Left ventricle myocardium inferior (tissue), 1 donor: ENCODE measurements at places on chromosomes 12 and 14. TPM values are rescaled to one million over a fixed set of nuclear protein-coding genes. Genes with fewer than 3 reads are reported as not detected.

DNA sequence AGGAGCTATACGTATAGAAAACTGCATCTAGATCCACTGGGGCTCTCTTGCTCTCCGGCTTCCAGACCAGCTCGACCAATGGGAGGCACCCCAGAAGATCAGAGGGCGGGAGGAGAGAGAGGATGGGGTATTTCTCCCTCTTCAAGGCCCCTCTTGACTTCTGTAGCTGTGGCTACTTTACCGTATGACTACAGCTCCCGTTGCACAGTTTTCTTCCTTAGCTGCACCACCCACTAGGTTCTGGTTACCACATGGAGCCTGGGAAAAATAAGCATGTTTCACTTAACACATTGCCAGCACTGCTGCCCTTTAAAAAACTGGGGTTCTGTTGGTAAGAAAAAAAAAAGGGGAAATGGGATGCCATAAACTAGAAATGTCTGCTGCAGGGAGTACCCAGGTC is 214.4 kb downstream of the TBX5 start:
- peaks cover 8% of the 10 kb centered on the region for H3K27me3 ChIP-seq
- peaks cover 16% of the 10 kb centered on the region for H3K4me1 ChIP-seq
- H3K4me3 ChIP-seq = no peak overlapping the region
- H3K27ac ChIP-seq = no peak overlapping the region
- no peaks in the 10 kb centered on the region for H3K36me3 ChIP-seq

- H3K4me1 ChIP-seq = peaks cover 34% of the 10 kb centered on the region
- H3K27me3 ChIP-seq = no peaks in the 10 kb centered on the region
- H3K27ac ChIP-seq = peak overlapping the region; percentile 36
- H3K36me3 ChIP-seq = no peaks in the 10 kb centered on the region
- no peak overlapping the region for H3K4me3 ChIP-seq
These were observed 424.0 kb downstream of the ZFP36L1 start for GRCh38 chr14:68368850-68369249.

- no peak for DNase-seq
- H3K4me1 ChIP-seq = peaks cover 19% of the 10 kb centered on the region
- H3K27me3 ChIP-seq = no peaks in the 10 kb centered on the region
- peaks cover 5% of the 10 kb centered on the region for H3K36me3 ChIP-seq
- peak overlapping the region; percentile 14 for H3K27ac ChIP-seq
These were observed 26.1 kb upstream of the RTRAF start for GRCh38 chr14:51963286-51963685.

- no peaks in the 10 kb centered on the region for H3K27me3 ChIP-seq
- H3K4me3 ChIP-seq = no peak overlapping the region
- no peak for DNase-seq
- no peak overlapping the region for H3K27ac ChIP-seq
- peaks cover 31% of the 10 kb centered on the region for H3K4me1 ChIP-seq
- H3K36me3 ChIP-seq = no peaks in the 10 kb centered on the region
These were observed 17.8 kb downstream of the ACSS3 start for GRCh38 chr12:81095501-81096232.

The GUCY2C gene
- 0.11 TPM for total RNA-seq

- H3K27ac ChIP-seq = no peak overlapping the region
- no peaks in the 10 kb centered on the region for H3K36me3 ChIP-seq
- H3K4me1 ChIP-seq = peaks cover 17% of the 10 kb centered on the region
- no peak for DNase-seq
These were observed 62.6 kb downstream of the FBXL14 start for GRCh38 chr12:1531654-1532374.

DNA sequence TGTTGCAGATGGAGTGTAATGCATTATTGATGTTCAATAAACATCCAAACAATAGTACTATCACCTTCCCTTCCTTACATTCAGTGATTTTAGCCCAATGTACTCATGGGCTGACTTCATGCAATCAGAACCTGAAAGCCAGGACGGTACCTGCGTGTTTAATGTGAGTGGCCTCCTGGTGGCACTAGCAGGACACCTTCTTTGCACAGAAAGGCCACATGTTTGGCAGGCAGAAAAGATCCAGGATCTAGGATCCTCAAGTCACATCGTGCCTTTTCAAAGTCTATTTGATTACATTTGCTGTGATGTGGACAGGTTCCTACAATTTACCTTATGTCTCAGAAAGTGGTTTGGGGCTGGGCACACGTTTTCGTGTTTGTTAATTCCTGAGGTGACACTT is 82.9 kb downstream of the NEDD1 start:
- no peak overlapping the region for H3K4me3 ChIP-seq
- DNase-seq = no peak
- peaks cover 89% of the 10 kb centered on the region for H3K27me3 ChIP-seq
- no peak overlapping the region for H3K27ac ChIP-seq
- peaks cover 9% of the 10 kb centered on the region for H3K4me1 ChIP-seq

DNA sequence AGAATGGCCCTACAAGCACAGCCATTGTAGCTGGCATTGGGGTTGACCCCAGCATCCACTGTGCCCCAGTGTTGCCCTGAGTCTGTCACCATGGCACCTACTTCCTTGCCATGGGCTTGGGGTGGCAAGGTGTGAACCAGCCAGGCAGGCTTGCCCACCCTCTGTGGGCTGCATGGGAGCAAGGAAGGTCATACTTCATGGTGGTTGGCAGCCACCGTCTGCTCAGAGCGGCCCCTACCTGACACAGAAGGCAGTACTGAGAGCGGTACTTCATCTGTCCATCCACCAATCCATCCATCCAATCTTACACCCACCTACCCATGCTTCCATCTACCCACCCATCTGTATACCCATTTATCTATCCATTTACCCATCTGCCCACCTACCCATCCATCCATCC is 160.1 kb downstream of the KIF26A start:
- no peak for DNase-seq
- H3K27ac ChIP-seq = no peak overlapping the region
- H3K4me1 ChIP-seq = peaks cover 6% of the 10 kb centered on the region

- no peak for DNase-seq
- peaks cover 14% of the 10 kb centered on the region for H3K4me1 ChIP-seq
- no peak overlapping the region for H3K27ac ChIP-seq
- H3K4me3 ChIP-seq = no peak overlapping the region
- no peaks in the 10 kb centered on the region for H3K36me3 ChIP-seq
These were observed 75.0 kb upstream of the HIF1A start for GRCh38 chr14:61620130-61620946.

The C12orf56 gene
- not detected for total RNA-seq

The DPPA3 gene
- not detected for total RNA-seq

- H3K4me1 ChIP-seq = peaks cover 61% of the 10 kb centered on the region
- H3K4me3 ChIP-seq = no peak overlapping the region
- H3K27ac ChIP-seq = no peak overlapping the region
- DNase-seq = no peak
These were observed 36.5 kb upstream of the SELPLG start for GRCh38 chr12:108670066-108670631.

GRCh38 chr12:59695379-59695778 is 99.5 kb downstream of the SLC16A7 start:
- H3K27ac ChIP-seq = no peak overlapping the region
- H3K36me3 ChIP-seq = peaks cover 12% of the 10 kb centered on the region
- H3K4me3 ChIP-seq = no peak overlapping the region
- H3K27me3 ChIP-seq = no peaks in the 10 kb centered on the region
- no peak for DNase-seq

DNA sequence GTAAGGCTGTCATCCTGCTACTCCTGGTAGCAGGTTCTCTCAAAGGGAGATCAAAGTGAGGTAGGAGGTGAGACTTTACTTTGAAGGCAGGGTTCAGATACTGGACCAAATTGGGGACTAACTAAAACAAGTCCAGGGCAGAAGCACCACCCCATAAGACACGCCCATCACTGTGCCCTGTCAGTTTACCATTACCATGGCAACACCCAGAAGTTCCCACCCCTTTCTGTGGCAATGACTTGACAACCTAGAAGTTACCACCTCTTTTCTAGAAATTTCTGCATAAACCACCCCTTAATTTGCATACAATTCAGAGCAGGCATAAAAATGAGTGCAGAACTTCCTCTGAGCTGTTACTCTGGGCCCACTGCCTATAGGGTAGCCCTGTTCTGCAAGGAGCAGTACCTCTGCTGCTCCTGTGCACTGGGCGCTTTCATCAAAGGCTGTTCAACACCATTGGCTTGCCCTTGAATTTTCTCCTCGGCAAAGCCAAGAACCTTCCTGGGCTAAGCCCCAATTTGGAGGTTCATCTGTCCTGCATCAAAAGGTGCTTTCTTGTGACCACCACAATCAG is 64.8 kb upstream of the MAX start:
- H3K4me1 ChIP-seq = peaks cover 11% of the 10 kb centered on the region
- DNase-seq = no peak
- no peak overlapping the region for H3K27ac ChIP-seq

The INSM2 gene
- not detected for total RNA-seq

DNA sequence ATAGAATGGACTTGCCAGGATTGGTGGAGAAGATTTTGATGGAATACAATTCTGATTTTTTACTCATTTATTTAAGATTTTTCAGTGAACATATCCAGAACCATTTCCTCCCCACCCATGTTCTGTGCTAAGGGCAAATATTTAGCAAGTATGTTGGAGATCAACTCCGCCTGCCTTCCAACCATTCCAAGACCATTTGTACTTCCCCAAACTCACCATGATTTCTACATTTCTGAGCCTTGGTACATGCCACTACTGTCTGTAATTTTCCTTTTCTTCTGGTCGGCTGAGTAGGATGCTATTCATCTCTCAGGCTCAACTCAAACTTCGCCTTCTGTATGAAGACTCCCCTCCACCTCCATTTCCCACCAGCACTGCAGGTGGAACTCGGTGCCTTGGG is 150.6 kb downstream of the NTF3 start:
- H3K4me1 ChIP-seq = peaks cover 89% of the 10 kb centered on the region
- H3K27ac ChIP-seq = peak overlapping the region; percentile 84
- no peak overlapping the region for H3K4me3 ChIP-seq
- no peaks in the 10 kb centered on the region for H3K36me3 ChIP-seq

GRCh38 chr14:64112867-64113678 is 181.1 kb downstream of the ESR2 start:
- peak overlapping the region; percentile 34 for H3K4me3 ChIP-seq
- peak overlapping the region; percentile 64 for H3K27ac ChIP-seq
- DNase-seq = no peak
- H3K36me3 ChIP-seq = peaks cover 34% of the 10 kb centered on the region
- no peaks in the 10 kb centered on the region for H3K27me3 ChIP-seq
- peaks cover 27% of the 10 kb centered on the region for H3K4me1 ChIP-seq

GRCh38 chr12:122843455-122843854 is 8.2 kb downstream of the HIP1R start:
- DNase-seq = no peak
- H3K4me3 ChIP-seq = no peak overlapping the region
- H3K4me1 ChIP-seq = peaks cover 65% of the 10 kb centered on the region
- H3K27me3 ChIP-seq = no peaks in the 10 kb centered on the region
- H3K36me3 ChIP-seq = no peaks in the 10 kb centered on the region
- H3K27ac ChIP-seq = peak overlapping the region; percentile 94

The IL23A gene
- total RNA-seq = not detected

The ARHGEF40 gene
- 21.3 TPM for total RNA-seq

GRCh38 chr12:94670898-94671297 is 20.5 kb upstream of the TMCC3 start:
- no peak for DNase-seq
- H3K4me3 ChIP-seq = no peak overlapping the region
- H3K36me3 ChIP-seq = no peaks in the 10 kb centered on the region
- H3K27ac ChIP-seq = no peak overlapping the region
- H3K4me1 ChIP-seq = peaks cover 17% of the 10 kb centered on the region

The SLC6A15 gene
- not detected for total RNA-seq

- no peak overlapping the region for H3K27ac ChIP-seq
- no peak overlapping the region for H3K4me3 ChIP-seq
- DNase-seq = no peak
- no peaks in the 10 kb centered on the region for H3K27me3 ChIP-seq
- H3K36me3 ChIP-seq = peaks cover 26% of the 10 kb centered on the region
These were observed 12.8 kb downstream of the ACADS start for GRCh38 chr12:120738252-120739030.

The CMKLR1 gene
- total RNA-seq = 5.7 TPM

The DEGS2 gene
- not detected for total RNA-seq

DNA sequence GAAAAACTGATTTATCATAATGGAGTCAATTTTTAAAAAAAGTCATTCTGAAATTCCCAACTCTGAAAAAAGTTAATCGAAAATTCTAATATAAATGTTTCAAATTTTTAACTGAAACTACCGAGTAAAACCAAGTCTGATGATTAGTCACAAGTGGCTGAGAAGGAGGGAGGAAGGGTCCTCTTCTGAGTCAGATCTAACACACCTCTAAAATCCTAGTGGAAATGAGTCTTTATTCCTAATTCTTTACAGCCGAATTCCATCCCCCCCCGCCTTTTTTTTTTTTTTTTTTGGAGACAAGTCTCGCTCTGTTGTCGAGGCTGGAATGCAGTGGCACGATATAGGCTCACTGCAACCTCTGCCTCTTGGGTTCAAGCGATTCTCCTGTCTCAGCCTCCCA is 37.9 kb downstream of the RAD9B start:
- no peaks in the 10 kb centered on the region for H3K27me3 ChIP-seq
- H3K4me3 ChIP-seq = no peak overlapping the region
- DNase-seq = no peak
- H3K36me3 ChIP-seq = peaks cover 64% of the 10 kb centered on the region

The KCNH3 gene
- total RNA-seq = 0.41 TPM

The PIWIL1 gene
- total RNA-seq = not detected

DNA sequence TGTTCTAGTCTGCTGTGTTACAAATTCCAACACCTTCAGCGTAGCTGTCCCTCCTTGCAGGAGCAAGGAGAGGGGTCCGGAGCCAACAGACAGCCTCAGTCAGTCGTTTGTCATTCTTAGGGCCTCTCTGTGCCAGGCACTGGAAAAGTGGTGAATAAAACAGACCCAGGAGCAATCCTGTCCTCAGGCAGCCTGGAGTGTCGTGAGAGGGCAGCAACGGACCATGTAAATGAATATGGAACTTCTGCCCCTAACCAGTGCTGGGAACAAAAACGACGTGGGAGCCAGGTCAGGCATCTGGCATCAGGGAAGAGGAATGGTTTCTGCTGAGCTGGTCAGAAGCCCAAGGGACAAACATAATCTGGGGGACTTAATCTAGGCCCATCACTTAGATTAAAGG is 64.8 kb upstream of the PSMC1 start:
- H3K36me3 ChIP-seq = no peaks in the 10 kb centered on the region
- peaks cover 16% of the 10 kb centered on the region for H3K27me3 ChIP-seq
- no peak overlapping the region for H3K4me3 ChIP-seq
- DNase-seq = no peak
- no peak overlapping the region for H3K27ac ChIP-seq

DNA sequence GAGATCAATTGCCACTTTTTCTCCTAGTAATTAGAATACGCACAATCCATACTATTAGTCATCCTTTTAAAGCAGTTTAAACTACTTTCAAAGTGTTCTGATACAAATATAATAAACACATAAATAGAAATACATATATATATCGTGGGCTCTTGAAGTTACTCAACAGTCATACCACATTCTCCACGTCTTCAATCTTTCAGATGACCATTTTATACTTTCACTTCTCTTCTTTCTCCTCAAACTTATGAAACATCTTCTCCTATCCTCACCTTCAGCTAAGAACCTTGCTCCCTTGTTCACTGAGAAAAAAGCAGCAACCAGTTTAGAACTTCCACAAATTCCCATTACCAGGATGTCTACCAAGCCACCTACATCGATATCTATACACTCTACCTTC is 19.2 kb downstream of the CEP290 start:
- H3K27ac ChIP-seq = no peak overlapping the region
- peaks cover 65% of the 10 kb centered on the region for H3K36me3 ChIP-seq
- no peaks in the 10 kb centered on the region for H3K27me3 ChIP-seq
- DNase-seq = no peak

The LMNTD1 gene
- total RNA-seq = not detected
